Stimulated activated CD4-positive, alpha-beta T cell treated with anti-CD3 and anti-CD28 coated beads, Interleukin-1b, Interleukin-23, amount 100 ng/mL, for 1 hour (primary cell): ENCODE measurements at places on chromosomes 3 and 15.

DNA sequence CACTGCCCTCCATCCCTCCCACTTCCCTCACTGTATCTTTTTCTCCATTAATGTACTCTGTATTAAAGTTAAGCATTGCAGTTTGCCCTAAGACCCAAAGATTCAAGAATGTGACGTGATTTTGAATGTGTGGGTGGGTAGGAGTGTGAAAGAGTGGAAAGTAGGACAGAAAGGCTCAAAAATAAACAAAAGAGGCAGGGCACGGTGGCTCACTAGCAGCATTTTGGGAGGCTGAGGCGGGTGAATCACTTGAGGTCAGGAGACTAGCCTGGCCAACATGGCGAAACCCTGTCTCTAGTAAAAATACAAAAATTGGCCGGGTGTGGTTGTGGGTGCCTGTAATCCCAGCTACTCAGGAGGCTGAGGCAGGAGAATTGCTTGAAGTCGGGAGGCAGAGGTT is 18.4 kb downstream of the TFRC start:
- no peak for DNase-seq

- DNase-seq = no peak
Measured at GRCh38 chr3:119619094-119619493, 21.4 kb downstream of the PLA1A start.

DNA sequence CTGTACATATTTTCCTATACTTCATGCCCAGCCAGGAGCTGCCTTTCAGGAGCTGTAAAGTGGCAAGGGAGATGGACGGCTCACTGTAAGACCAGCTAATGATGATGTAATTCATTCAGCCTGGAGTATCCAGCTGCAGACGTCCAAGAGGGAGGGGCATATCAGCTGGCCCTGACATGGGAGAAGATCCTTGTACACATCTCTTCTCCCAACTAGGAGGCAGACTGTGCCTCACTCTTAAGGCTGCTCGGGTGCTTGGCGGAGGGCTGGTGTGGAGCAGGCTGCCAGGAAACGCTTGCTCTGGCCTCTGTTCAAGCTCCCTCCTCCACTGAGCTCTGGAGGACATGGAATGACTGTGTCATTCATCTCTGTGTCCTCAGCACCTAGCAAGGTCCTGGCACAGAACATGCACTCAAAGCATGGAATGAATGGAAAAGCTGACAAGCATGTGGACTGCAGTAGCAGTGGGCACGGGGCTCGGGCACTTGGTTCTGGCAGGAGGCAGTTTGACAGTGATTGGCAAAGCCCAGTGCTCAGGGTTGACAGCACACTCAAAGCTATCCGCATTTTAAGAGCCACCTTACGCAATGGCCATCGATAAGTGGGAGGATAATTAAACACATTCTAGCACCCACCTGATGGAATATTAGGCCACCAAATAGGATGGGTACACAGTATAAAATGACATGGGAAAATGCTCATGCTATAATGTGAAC is 72.4 kb downstream of the TBC1D2B start:
- DNase-seq = no peak

GRCh38 chr3:180680097-180680430 is 775 bp upstream of the CCDC39 start:
- DNase-seq = no peak

GRCh38 chr15:36882487-36883131 is 217.7 kb downstream of the MEIS2 start:
- no peak for DNase-seq

GRCh38 chr15:70387081-70387480 is 289.4 kb upstream of the TLE3 start:
- DNase-seq = no peak

DNA sequence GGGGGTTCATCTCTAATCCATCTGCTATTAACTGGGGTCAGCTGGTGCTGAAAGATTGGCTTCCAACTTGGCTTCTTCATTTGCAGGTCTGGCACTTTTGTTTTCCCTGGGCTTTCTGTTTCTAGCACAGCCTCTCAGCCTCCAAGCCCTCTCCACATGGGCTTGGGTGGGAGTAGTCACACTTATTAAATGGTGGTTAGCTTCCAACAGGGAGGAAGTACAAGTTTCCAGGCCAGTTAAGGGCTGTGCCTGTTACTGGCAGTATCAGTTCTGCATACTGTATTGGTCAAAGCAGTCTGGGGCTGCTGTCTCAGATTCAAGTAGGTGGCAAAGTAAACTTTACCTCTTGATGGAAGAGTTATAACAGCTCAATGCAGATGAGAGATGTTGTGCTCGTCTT is 627.1 kb upstream of the CCDC54 start:
- DNase-seq = no peak
